GM19239 (cell line): ENCODE measurements at places on chromosomes 3 and 15.

- DNase-seq = no peak
Measured at GRCh38 chr3:120274739-120275167, 10.3 kb downstream of the GPR156 start.

DNA sequence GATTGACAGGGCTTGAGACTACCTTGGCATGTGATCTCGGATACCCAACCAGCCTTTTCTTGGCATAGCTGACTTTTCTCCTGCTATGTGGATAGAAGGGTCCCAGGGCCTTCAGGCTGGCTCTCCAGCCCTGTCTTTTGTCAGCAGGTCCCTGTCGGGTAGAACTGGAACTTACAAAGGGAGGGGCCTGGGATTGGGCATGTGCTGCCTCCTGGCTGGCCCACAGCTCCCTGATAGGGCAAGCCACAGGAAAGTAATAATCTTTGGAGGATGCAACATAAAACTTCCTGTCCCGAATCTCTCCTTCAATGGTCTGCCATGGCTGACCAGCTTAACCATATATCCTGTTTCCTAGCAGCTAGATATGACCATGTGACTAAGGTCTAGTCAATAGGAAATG is 89.1 kb downstream of the ABHD5 start:
- no peak for DNase-seq

GRCh38 chr3:73446467-73447110 is 178.2 kb downstream of the PDZRN3 start:
- DNase-seq = no peak

DNA sequence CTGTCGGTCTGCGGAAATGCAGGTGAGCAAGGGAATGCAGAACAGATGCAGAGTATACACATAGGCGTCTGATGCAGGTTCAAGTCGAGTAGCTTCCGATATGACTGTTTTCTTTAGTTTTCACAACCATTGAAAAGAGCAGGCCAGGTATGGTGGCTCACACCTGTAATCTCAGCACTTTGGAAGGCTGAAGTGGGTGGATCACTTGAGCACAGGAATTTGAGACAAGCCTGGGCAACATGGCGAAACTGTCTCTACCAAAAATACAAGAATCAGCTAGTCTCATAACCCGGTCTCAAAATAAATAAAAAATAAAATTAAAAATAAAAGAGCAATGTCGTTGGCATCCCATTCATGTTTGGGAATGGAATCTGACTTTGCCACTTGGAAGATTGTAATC is 101.5 kb downstream of the PTPRG start:
- no peak for DNase-seq

- no peak for DNase-seq
Measured at GRCh38 chr3:122864498-122864897, 69.6 kb downstream of the SLC49A4 start.

DNA sequence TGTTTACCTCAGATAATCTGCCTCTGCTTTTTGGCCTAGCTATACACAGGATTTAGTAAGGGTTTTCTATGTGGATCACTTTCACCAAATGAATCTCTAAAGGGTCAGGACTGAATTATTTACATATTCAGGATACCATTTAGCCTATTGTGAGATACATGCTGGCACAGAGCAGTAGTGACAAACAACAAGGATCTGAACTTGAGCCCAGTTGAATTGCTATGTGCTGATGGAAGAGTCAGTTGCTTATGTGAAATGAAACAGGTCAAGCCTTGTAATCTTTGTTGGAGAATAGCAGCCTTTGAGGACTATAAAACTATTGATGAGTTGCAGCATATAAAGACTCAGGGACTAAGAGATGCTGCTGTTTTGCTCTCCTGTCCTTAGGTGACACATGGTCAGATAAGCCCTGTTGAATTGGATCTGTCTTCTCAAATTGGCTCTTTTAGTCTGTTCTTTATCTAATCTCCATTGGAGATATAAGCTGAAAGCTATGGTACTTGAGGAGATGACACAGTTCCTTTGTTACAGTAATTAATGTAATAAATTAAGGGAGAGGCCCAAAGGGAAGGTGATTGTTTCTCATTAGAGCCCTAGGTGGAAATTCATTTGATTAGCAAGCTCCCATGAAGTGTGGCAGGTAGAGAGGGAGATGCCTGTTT is 30.4 kb downstream of the ZNF609 start:
- no peak for DNase-seq
